ENCODE measurements at places on chromosomes 11 and 22. TPM values are rescaled to one million over a fixed set of nuclear protein-coding genes. Genes with fewer than 3 reads are reported as not detected.

The KCNE3 gene
- 3.4 TPM for total RNA-seq

The SYNGR1 gene
- 14.9 TPM for total RNA-seq

The GNG3 gene
- not detected for total RNA-seq

The BTG4 gene
- not detected for total RNA-seq

The APOL1 gene
- total RNA-seq, result 85.1 TPM

The POLR2L gene
- total RNA-seq, result 132 TPM

The GGTLC3 gene
- not detected for total RNA-seq

The AIFM3 gene
- 0.56 TPM for total RNA-seq

The FGF3 gene
- total RNA-seq, result not detected

The PHLDA2 gene
- 16.1 TPM for total RNA-seq

The OR2AG2 gene
- total RNA-seq, result under 0.01 TPM

The IL17REL gene
- total RNA-seq, result not detected

The GAS2 gene
- 3.4 TPM for total RNA-seq

The GAB4 gene
- not detected for total RNA-seq

The PARVG gene
- under 0.01 TPM for total RNA-seq

The GRAMD4 gene
- 30.4 TPM for total RNA-seq

The INPPL1 gene
- 53.8 TPM for total RNA-seq

The TCP11L1 gene
- total RNA-seq, result 24.8 TPM

The OR51I1 gene
- not detected for total RNA-seq

The OR8D1 gene
- total RNA-seq, result under 0.01 TPM

The FJX1 gene
- 156 TPM for total RNA-seq

The HSPB2 gene
- 0.28 TPM for total RNA-seq

The MMP13 gene
- not detected for total RNA-seq

The ACTN3 gene
- under 0.01 TPM for total RNA-seq

The SPECC1L gene
- 36.6 TPM for total RNA-seq

The KRTAP5-8 gene
- total RNA-seq, result not detected
